ENCODE measurements at places on chromosomes 7 and 10.
A peak's percentile ranks its signal among the peaks of the same experiment; 100 is the strongest.

DNA sequence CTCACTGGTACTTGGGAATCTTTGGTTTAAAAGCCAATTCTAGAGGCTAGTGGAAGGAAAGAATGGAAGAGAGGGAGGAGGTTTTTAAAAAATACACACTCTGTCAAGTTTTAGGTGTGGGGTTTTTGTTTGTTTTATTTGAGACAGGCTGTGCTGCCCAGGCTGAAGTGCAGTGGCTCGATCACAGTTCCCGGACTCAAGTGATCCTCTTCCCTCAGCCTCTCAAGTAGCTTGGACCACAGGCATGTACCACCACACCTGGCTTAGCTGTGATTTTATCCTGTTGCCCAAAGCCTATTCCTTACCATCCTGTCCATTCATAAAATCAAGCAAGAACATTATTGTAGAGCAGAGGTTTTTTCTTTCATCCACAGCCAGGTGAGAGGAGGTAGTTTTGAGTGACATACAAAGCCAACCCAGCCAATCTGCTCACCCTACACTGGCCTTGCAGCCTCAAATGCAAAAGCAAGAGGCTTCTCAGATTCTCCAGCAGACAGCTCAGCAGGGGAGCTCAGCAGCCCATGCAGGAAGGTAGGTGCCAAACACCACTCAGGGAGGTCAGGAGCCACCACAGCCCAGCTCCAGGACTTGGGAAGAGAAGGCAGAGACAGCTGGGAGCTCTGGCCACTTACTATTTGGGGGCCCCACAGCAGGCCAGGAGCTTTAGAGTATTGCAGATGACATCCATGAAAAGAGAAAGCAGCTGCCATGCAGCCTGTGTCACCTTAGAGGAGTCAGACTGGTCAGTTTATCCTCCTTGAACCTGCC lies 65.8 kb downstream of the TMEM209 start:
- no peak for DNase-seq

- DNase-seq: no peak
Observed at GRCh38 chr10:3564346-3565002, 220.5 kb downstream of the KLF6 start.

- no peak for DNase-seq
Observed at GRCh38 chr7:135510592-135511183, 786 bp upstream of the CNOT4 start.

DNA sequence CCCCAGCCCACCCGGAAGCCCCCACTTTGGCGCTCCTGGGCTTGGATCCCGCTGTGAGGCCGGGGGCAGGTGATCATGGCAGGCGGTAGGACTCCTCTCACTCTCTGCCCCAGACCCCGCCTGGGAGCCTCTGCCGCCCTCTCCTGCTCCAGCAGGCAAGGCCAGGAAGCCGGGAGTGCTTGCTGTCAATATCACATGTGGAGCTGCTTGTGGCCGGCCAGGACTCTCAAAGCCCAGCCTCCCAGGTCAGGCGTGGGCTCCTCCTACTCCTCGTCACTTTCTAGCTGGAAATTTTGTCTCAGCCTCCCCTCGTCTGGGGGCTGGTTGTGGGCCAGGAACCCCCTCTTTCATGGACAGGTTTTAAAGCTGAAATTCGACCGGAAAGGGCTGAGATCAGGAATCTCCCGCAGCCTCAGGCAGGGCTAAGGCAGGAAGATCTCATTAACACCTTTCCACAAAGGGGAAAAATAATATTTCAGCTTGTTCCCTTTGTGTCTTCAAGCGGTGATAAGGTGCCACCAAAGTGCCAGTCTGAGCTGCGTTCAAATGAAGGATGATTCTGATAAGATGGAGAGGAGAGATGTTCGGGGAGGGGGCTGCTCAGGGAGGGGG lies 273.6 kb upstream of the PODXL start:
- no peak for DNase-seq

DNA sequence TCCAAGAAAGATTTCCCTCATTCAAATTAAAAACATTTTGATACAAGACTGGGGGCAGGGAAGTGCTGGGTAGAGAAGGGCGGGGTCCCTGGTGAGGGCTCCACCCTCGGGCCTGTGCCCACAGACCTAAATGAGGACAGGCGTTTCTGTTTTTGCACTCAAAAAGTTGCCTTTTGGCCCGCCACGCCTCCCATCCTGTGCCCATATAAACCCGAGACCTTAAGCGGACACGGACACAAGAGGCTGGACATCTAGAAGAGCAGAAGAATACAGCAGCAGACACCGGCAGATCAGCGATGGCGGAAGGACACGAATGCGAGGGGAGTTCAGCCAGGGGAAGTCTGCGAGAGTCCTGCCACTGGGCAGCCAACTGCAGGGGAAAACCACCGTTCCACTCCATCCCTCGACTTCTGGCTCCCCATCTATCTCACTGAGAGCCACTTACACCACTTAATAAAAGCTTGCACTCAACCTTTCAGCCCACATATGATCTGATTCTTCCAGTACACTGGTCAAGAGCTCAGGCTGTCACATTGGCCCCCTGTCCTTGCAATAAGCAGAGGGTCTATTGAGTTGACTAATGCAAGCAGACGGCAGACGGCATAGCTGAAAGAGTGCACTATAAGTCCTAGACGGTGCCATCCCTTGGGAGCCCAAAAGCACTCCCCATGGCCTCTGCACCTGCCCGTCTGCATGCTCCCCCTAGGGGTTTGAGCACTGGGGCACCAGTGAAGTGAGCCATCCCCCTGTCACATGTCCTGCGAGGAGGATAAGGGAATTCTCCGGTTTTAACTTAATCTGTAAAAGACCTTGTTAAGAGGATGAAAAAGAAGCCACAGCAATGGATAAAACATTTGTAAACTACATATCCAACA lies 181.8 kb upstream of the PRSS1 start:
- DNase-seq: no peak

- DNase-seq: no peak
Observed at GRCh38 chr7:131753620-131754222, 197.3 kb upstream of the PODXL start.

- DNase-seq: no peak
Observed at GRCh38 chr10:58064714-58065528, 202.8 kb downstream of the IPMK start.

DNA sequence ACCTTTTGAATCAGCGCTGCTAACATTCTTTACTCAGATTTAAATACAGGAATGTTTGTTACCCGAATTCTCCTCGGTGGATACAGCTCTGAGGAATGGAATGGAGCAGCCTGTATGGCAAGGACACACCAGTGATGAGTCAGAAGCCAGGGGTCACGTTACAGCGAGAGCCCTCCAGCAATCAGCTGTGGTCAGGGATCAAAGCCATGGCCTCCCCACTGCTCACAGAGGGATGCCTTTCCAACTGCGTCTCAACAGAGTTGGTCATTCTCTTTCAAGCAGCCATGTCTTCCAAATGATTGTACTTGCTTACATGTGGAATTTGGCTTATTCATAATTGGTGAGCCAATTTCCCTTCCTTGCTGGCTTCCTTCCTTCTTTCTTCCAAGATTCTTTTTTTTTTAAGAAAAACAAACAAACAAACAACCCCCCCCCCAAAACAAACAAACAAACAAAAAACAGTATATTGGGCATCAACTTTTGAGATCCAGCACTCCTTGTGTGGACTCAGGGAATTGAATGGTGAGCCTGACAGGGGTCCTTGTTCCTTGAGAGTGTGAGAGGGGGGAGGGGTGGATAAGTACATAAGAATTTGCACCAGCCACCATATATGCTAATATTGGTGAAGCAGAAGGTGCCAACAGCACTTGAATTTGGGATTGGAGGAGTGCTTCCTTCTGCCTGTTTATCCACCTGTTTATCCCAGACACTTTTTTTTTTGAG lies 100.2 kb downstream of the ATXN7L1 start:
- peak; percentile 81 for DNase-seq

- no peak for DNase-seq
Observed at GRCh38 chr10:62850646-62851045, 34.5 kb upstream of the EGR2 start.

GRCh38 chr7:55212838-55213237 lies 152.3 kb upstream of the LANCL2 start:
- peak; percentile 26 for DNase-seq

GRCh38 chr7:114623146-114623545 lies 208.5 kb downstream of the FOXP2 start:
- no peak for DNase-seq

DNA sequence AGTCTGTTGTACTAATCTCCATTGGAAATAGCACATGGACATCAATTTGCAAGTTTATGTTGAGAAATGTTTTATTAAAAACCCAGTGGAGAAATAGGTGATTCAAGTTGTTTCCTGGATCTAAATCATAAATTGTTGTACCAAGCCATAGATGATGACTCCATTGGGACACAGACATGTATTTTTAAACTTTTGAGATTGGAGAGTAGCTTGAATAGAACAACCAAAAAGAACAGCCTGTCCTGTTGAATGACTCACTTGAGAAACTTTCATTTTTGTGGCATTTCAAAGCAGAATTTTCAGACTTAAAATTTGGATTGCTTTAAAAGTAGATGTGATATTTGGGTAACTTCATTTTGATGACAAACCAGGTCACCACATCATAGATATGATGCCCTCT lies 197.5 kb downstream of the GPAM start:
- no peak for DNase-seq

DNA sequence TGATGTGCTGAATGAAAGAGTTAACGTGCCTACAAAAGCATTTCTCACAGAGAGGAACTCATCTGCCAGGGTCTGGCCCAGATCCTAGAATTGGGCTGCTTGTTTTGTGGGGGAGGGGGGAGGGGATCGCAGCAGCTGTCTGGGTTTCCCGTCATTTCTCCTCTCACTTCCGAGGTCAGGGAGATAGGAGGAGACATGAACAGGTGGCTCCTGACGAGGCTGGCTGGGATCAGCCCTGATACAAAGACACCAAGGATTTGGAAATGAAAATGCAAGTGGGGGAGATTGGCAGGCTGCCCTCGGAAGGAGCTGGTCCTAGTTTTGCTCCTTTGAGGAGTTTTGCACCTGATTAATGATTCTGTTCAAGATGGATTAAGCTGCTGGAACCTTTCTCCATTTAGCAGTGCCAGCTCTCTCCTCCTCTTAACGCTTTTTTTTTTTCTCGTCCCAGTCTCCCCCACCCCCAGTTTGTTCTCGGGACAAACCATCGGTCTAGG lies 86.8 kb upstream of the KMT2C start:
- no peak for DNase-seq

DNA sequence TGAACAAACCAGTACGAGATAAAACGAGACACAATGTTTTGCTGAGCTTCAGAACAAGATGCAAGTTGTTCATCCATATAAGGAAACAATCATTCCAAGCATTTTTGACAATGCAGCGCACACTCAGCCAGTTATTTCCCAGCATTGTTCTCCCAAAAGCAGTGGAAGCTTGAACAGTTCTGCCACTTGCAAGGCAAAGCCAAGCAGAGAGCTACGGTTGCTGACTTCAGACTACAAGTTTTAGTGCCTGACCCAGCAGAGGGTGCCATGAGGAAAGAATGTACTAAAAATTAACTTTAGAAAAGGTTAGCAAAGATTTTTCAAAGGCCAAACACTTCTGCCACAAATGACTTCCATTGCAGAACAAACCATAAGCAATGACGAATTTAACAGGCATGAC lies 152.5 kb downstream of the SLC25A13 start:
- DNase-seq: no peak

- peak; percentile 77 for DNase-seq
Observed at GRCh38 chr7:76234931-76235441, 33.3 kb downstream of the SRRM3 start.

- DNase-seq: no peak
Observed at GRCh38 chr10:106310596-106310995, 853.9 kb downstream of the SORCS1 start.

DNA sequence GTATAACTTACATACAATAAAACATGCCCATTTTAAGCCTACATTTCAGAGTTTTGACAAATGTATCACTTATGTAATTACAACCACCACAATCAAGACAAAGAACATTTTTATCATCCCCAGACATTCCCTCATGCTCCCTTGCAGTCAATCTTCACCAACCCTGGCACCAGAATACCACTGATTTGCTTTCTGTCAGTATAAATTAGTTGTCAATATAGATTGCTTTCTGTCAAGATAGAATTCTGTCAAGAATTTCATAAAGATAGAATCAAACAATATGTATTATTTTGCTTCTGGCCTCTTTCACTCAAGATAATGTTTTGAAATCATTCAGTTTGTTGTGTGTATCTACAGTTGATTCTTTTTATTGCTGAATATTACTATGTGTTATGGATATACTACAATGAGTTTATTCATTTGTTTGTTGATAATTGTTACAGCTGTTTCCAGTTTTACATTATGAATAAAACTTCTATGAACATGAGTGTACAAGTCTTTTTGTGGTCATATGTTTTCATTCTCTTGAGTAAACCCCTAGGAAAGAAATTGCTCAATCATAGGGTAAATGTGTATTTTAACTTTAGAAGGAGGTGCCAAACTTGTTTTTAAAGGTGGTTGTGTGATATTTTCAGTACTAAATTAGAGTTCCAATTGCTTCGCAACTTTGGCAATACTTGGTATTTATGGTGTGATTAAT lies 56.9 kb downstream of the IFIT5 start:
- peak; percentile 44 for DNase-seq

GRCh38 chr10:31952066-31952465 lies 23.4 kb upstream of the ARHGAP12 start:
- no peak for DNase-seq

GRCh38 chr7:105988276-105988675 lies 25.2 kb downstream of the CDHR3 start:
- no peak for DNase-seq

DNA sequence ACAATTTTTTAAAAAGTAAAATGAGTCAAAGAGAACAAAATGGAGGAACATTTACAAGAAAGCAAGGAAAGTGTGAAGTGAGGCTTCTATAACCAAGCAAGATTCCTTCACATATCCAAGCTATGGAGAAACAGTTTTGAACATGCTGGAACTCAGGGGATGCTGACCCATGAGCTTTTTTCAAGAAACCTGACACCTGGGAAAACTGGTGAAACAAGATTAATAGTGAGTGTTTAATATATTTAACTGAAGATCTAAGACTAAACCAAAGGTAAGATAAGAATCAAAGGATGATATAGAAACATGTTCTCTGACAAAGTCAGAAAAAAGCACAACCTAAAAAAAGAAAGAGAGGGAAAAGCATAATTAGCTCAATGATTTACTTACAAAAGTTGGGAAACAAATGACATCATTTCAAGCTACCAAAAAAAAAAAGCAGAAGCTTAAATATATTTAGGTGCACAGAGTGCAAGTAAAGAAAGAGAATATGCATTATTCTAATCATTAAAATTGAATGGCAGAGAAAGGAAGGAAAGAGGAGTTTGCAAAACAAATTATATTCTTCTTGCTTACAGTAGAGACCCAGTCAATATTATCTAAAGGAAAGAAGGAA lies 24.9 kb downstream of the C7orf25 start:
- peak; percentile 58 for DNase-seq

GRCh38 chr7:16695621-16696237 lies 49.7 kb downstream of the BZW2 start:
- DNase-seq: peak; percentile 20

- DNase-seq: no peak
Observed at GRCh38 chr7:11702938-11703337, 129.1 kb downstream of the THSD7A start.

GRCh38 chr10:97411406-97411805 lies 10.3 kb upstream of the RRP12 start:
- DNase-seq: no peak

DNA sequence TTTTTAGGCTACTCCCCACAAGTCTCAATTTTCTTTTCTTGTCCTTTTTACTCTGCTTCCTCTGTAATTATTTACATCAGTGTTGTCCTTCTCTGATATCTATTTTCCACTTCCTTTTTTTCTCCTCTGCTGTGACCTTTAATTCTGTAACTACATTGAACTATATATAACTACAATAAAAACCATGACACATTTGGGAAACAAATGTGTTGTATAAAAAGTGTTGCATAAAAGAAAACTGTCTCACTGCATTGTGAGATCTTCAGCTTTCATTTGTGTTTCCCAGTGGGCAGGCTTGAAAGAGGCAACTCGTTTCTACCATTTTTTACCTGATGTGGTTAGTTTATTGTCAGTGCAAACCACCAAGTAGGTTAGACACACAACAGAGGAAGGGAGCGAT lies 483.9 kb upstream of the NRP1 start:
- DNase-seq: no peak

Measured in foreskin keratinocyte (primary cell).